Activated T-cell treated with anti-CD3 and anti-CD28 coated beads, Interleukin-2, amount 50 U/mL, for 72 hours (primary cell): ENCODE measurements at places on chromosomes 3 and 15. TPM values are rescaled to one million over a fixed set of nuclear protein-coding genes. Genes with fewer than 3 reads are reported as not detected.

- H3K4me1 ChIP-seq, result peaks cover 54% of the 10 kb centered on the region
- DNase-seq, result no peak
- H3K4me3 ChIP-seq, result no peak overlapping the region
- peaks cover 3% of the 10 kb centered on the region for H3K36me3 ChIP-seq
- H3K27ac ChIP-seq, result no peak overlapping the region
These were observed 392.2 kb upstream of the CFAP20DC start for GRCh38 chr3:59442046-59442445.

- H3K36me3 ChIP-seq, result no peaks in the 10 kb centered on the region
- H3K27me3 ChIP-seq, result no peaks in the 10 kb centered on the region
- no peaks in the 10 kb centered on the region for H3K4me1 ChIP-seq
- H3K4me3 ChIP-seq, result no peak overlapping the region
These were observed 388.2 kb upstream of the AGTR1 start for GRCh38 chr3:148309390-148310035.

Gene RSRC1
- total RNA-seq, result 45.8 TPM

Gene RLBP1
- total RNA-seq, result 0.53 TPM

Gene HACL1
- total RNA-seq, result 25.9 TPM
